Stimulated activated CD4-positive, alpha-beta T cell treated with anti-CD3 and anti-CD28 coated beads, TNF-alpha, amount 100 ng/mL, for 24 hours (primary cell): ENCODE measurements at places on chromosomes 5 and 9.

DNA sequence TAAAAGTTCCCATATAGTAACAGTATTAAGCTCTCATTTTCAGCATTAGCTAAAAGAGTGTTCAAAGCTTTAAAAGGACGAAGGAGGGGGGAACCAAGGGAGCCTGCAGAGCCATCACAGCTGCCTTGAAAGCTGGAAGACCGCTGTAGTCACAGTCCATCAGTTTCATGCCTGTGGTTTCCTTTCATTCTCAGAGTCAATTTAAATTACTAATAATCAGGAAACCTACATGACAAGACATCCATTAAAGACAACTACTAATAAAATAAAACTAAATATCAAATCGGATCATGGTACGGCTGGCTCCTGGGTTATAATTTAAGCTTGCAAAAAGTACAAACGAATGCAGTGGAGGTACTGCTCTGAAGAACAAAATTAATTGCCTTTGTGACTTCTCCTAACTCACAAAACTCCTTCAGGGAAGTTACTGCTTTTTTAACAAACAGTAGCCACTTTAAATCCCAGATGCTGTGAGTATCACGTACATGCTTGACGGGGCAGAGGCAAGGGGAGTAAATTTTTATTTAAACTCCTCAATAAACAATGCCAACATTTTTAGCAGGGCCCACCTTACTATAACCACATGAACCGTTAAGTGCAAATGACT is 213.5 kb downstream of the DENND1A start:
- DNase-seq, result no peak

DNA sequence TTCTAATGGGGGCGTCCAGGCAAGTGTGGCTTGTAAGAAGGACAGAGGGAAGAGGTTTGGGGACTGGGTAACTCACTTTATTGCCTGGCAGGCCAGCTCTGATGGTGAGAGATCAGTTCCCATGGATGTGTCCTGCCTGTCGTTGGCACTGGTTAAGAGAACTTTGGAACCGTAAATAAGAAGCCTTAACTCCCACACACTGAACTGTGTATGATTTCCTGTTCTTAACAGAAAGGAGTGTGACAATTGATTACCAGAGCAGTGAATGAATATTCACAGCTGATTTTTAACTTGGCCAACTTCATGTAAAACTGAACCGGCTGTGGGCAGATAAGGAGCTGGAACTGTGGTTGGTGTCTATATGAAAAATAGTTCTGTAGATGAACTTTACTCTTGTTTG is 63.2 kb downstream of the MEGF10 start:
- no peak for DNase-seq

GRCh38 chr5:136374003-136374402 is 8.7 kb upstream of the TRPC7 start:
- no peak for DNase-seq

GRCh38 chr9:134317400-134317789 is 8.9 kb upstream of the RXRA start:
- DNase-seq, result no peak
